GF-D8 (cell line): ENCODE measurements at places on chromosomes 6 and 20.

- DNase-seq: peak; percentile 77
Observed at GRCh38 chr6:81772741-81773140, 20.3 kb upstream of the TENT5A start.

GRCh38 chr6:47440719-47441118 lies 36.9 kb upstream of the CD2AP start:
- DNase-seq: no peak

DNA sequence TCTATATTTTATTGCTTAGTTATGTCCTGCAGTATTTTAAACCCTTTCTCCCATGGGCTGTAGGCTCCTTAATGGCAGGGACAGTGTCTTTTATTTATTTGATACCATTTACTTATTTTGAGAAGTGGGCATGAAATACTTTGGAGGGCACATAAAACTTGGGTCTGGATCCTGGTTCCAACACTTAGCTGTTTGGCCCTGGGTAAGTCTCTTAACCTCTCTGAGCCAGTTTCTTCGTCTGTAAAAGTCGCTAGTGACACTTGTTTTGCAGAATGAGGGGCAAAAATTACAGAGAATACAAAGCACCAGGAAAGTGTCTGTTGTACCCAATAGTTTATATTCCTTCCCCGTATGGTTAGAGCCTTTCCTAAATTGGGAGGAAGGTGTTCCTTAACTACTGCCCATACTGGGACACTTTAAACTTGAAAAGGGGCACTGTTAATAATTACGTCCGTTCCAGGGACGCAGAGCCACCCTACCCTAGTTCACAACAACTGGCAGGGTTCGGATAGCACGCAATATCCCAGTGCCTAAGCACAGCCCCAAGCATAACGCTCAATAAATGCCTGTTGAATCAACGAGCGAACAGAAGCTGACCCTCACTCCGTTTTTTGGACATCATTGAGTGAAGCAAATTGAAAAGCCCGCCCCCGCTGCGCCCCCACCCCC lies 6.0 kb upstream of the ARMC12 start:
- DNase-seq: no peak

DNA sequence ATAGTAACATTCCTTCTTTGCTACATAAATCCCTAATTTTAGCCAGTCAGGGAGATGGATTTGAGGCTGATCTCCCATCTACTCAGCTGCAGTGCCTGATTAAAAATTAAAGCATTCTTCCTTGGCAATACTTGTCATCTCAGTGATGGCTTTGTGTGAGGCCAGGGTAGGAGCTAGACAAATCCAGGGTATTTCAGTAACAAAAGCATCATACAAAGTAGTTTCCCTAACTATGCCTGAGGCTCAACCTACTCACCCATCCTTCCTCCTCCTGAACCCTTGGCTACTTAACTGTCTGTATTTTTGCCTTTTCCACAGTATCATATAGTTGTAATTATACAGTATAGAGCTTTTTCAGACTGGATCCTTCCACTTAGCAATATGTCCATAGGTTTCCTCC lies 37.7 kb downstream of the HLA-DRB5 start:
- no peak for DNase-seq

DNA sequence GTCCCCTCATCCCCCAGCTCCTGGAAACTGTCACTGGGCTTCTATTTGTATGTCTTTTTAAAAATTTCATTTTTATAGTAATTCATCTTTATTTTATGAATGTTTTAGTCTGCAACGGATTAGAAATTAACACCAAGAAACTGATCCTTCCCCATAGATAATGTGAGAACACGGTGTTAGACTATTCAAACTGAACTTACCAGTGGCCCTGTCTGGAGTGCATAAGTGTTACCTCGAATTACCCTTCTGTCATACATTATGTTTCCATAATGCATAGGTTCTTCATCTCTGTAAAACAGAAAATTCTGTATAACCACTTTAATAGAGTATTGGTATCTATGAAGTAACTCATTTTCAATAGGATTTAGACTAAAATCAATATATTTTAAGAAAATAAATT lies 6.4 kb downstream of the RSPH3 start:
- no peak for DNase-seq

DNA sequence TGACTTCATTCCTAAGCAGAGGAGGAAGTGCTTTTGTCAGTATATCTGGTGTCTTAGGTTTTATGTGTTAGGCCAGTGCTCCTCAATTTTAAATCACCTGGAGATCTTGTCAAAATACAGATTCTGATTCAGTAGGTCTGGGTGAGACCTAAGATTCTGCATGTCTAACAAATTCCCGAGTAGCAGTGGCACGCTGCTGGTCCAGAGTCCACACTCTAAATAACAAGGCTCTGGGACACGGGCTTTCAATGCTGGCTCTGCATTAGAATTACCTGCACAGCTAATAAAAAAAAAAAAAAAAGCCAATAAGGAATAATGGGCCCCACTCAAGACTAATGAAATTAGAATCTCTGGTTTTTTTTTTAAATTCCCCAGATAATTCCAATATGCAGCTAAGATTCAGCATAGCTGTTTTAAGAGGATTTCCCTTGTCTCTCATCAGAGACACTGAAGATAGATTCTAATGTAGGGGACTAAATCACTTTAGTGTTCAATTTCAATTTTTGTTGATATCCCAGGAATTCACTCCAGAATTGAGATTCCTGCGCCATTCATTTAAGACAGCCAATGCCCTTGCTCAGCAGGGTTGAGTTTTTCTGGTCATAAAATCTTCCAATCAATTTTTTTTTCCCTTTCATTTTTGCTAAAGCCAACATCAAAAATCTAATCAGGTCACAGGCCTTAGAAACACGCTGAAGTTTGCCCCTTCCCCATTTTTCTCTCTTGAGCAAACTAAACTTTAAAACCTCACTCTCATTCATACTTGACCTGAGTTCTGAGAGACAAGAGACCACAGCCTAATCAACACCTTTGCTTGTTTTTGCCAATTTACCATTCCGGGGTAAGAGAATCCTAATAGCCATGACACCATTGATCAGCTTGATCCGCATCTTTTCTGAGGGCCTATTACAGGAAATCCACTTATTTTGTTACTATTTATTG lies 2.4 kb downstream of the TDP2 start:
- no peak for DNase-seq

- no peak for DNase-seq
Observed at GRCh38 chr6:17768388-17768787, 61.7 kb upstream of the NUP153 start.

- no peak for DNase-seq
Observed at GRCh38 chr20:32526125-32526524, 59.0 kb downstream of the NOL4L start.

DNA sequence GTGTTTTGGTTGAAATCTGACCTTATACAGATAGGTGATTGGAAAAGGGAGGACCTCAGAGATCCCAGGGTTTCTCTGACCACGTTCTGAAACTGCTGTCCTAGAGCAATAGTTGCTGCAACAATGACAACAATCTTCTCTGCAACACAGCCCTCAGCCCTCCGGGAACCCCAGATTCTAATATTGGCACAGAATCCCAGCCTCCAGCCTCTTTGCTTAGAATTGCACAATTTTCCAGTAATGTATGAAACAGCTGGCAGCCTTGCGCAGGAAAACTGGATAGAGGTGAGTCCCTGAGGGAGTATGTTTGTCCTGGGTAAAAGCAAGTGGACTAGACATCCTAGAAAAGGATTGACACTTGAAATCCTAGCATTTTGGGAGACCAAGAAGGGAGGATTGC lies 30.4 kb upstream of the PNRC1 start:
- no peak for DNase-seq

DNA sequence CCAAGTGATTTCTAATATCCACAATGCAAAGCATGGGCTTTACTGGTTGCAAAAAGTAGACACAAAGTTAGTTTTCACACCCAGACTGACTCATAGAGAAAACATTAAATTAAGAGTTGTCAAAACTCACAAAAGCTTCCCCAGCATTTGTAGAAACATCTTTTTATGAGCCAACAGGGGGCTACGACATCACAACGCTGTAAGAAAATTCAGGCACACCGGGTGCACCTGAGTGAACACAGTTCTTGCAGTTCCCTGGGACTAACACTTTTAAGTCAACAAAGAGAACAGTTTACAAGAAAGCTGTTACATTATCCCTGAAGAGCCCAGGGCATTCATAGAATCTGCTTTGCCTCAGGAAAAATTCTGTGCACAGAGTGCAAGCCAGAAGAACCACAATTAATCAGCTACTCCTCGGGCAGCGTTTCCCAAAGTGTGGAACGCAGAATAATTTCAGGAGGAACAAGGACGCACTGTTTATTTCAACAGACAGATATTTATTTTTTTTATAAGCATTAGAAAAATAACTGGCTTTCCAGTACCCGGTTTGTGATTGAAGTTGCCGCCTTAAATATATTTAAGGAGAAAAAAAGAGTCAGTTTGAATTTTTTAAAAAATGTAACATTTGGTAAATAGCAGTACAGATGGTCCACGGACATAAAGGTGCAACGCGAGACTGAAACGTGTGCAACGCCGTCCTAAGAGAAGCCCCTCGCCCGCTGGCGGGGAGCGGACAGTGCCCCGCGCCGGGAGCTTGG lies 1.2 kb downstream of the NCOA5 start:
- DNase-seq: no peak

DNA sequence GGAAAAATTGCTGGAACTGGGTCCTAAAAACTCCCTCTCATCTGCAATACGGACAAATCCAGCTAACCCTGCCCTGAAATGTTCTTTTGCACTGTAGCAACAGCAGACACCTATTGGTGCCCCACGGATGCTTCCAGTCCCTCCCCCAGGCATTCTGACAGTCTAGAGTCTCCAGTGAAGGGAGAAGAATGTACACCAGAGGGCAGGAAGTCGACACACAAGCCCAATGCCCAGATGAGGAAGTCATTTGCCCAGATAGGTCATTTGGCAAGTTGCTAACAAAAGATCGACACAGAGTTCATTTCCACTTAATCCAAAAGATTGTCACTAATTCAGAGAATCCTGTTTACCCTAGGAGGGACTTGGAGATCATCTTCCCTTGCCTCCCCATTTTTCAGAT lies 293.0 kb upstream of the PRDM1 start:
- peak; percentile 75 for DNase-seq

DNA sequence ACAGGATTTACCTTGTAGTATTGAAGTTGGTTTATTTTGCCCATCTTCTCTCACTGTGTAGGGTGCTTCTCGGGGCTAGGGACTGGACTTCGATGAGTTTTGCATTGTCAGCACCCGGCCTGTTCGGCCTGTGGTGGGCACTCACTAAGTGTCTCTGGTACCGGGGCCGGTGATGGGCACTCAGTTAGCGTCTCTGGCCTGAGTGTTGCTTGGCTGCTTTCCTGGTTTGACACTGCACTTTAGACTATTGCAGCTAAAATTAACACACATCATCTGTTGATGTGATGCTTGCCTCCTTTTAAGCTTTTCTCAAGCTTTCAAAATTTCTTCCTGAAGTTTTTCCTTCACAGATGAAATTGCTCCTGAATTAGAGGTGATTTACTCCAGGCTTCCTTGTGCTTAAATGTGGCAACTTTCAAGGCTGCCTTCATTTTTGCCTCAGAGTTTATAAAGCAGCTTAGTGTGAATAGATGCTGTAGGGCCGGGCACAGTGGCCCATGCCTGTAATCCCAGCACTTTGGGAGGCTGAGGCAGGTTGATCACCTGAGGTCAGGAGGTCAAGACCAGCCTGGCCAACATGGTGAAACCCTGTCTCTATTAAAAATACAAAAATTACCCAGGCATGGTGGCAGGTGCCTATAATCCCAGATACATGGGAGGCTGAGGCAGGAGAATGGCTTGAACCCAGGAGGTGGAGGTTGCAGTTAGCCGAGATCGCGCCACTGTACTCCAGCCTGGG lies 41.7 kb upstream of the TULP4 start:
- DNase-seq: no peak

DNA sequence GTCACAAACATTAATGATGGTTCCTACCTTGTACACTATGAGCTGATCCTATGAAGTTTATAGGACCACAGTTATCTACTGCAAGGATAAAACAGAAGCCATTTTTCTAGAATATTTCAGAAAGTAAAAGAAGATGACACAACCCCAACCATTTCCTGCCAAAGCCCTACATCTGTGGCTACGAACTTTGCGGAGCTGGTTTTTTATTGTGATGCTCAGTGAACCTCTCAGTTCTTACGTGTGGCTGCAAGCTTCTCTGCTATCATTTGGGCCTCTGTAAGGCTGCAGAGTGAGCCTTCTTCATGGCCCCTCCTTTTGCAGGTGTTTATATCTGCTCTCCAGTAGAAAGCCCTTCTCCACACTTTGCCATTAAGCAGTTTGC lies 17.8 kb upstream of the TAGAP start:
- DNase-seq: peak; percentile 84

- DNase-seq: no peak
Observed at GRCh38 chr6:56372406-56372995, 125.1 kb upstream of the COL21A1 start.

DNA sequence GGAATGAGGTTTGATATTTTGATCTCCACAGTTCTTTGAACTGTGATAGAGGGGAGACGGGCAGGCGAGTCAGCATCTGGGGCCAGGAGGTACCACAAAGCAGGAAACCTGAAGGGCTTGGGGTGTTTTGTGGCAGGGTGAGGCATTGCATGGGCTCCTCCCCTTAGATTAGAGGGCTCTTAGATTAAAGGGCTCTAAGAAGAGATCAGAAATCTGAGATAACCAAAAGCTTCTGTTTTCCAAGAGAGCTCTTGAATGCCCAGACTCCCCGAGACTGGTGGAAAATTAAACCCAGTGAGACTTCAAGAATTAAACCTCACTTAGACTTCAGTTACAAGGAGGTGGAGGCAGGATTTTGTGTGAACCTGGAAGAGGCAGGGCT lies 2.4 kb upstream of the GPX5 start:
- no peak for DNase-seq

DNA sequence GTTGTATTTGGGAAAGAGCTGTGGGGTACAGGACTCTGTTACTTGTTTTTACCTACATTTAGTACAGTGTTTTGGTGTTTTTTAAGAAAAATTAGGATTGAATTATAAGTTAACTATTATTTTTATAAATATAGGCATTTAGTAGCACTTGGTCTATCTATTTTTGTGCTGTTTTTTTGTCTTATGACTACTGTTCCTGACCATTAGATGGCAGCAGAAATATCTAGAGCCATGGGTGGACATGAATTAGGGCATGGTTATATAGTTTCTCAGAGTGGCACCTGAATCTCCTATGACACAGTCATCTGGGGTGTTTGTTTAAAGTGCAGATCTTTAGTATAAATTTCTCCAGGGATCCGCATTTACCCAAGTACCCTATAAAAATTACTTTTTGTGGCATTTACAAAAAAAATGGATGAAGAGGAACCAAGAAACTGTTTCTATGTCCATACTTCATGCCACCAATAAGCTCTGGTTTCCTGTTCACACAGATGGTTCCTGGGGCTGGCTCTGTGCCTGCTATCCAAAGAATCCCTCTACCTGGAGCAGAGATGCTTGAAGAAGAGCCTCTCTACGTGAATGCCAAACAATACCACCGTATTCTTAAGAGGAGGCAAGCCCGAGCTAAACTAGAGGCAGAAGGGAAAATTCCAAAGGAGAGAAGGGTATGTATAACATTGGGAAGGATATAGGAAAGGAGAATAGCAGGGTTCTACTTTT lies 19.8 kb downstream of the NFYA start:
- peak; percentile 1 for DNase-seq
